ENCODE measurements at places on chromosomes 6 and 20.
A peak's percentile ranks its signal among the peaks of the same experiment; 100 is the strongest.

DNA sequence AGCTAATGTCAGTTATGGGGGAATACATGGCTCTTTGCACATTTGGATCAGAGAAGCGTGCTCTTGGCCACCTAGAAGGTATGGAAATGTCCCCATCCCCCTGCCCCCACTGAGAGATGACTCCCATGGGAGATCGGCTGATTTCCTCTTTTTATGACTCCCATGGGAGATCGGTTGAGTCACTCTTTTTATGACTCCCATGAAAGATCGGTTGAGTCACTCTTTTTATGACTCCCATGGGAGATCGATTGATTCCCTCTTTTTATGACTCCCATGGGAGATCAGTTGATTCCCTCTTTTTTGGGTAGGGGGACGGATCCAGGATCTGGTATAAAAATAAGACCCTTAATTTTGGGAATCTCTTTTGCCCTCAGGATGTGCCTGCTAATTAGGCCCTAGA lies 10.3 kb upstream of the TAAR9 start:
- DNase-seq: no peak

GRCh38 chr6:166173281-166173951 lies 5.8 kb upstream of the TBXT start:
- DNase-seq: no peak

GRCh38 chr6:133501675-133502270 lies 260.6 kb downstream of the EYA4 start:
- no peak for DNase-seq

GRCh38 chr6:166782520-166782919 lies 155.5 kb upstream of the RPS6KA2 start:
- DNase-seq: peak; percentile 18

DNA sequence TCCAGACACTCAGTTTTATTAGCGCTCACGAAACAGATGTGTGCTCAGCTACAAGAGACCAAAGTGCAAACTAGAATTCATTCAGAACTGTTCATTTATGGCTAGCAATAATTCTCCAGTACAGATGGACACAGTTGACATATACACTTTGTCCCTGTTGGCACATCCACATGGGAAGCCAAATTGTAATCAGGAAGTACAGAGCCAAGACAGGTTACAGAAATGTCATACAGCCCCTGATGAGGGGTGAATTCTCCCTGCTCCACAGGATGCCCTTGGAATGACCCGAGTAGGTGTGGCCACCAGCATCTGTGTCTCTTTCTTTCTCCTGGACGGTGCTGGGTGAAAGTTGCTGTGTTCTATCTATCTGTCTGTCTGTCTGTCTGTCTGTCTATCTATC lies 7.6 kb downstream of the DHX35 start:
- DNase-seq: no peak

DNA sequence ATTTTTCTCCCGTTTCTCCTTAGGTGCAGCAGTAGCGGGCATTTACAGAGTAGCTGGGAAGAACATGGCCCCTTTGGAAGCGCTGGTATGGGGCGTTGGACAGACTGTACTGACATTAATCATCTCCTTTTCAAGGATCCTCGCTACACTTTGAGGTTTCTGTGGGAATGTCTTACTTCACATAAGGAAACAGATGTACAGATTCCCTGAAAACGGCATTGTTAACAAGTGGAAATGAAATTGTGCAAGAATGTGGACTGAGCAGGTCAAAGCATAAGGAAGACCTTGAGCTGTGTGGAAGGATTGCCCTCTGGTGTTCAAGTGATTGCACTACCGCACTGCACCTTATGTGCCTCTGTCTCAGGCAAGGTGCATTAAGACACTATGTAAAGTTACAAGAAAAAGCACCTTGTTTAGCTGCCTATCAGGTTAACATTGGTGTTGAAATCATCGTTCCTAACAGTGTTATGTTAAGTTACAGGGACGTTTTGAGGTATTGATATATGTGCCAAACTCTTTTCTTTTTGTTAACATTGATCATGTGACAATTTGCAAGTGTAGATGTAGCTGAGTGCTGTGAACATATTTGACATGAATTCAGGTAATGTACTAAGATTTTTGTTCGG lies 38.0 kb downstream of the TMEM170B start:
- DNase-seq: peak; percentile 47

DNA sequence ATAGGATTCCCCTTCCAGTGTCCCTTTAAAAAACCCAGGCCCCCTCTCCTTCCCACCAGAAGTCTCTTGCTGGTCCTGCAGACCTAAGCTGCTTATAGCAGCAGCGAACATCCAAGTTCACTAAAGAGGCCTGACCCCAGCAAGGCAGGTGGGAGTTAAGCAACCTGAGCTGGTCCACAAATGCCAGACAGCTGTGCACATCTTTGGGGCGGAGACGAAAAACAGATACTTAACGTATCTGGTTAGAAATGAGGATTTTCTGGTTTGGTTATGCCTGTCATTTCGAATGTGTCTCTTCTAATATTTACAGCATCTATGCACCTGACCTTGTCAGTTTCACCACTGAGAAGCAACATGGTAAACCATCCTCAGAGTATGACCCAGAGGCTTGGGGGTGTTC lies 87.8 kb downstream of the SLC2A10 start:
- no peak for DNase-seq

DNA sequence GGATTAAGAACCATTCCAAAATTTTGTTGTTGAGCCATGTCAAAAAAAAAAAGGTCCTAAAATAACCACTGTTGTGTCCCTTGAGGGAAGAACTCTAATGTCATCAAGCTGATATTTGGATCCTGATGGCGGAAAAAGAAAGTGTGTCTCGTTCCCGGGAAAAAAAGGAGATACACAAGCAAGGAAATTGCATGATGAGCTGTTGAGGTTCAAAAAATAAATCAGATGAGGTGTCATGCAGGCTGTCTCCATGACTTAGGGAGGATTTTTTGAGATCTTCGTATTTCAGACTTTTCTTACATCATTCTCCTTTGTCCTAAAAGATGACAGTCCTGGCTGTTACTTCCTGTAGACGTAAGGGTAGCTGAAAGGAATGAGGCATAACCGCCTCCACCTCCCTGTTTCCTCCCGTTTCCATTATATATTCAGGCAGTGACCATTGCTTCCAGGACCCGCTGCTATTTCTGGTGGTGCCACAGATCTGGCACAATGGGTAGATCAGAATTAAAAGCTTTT lies 117.3 kb upstream of the TNFAIP3 start:
- DNase-seq: no peak

- no peak for DNase-seq
Observed at GRCh38 chr20:53903652-53903987, 166.8 kb downstream of the BCAS1 start.

- no peak for DNase-seq
Observed at GRCh38 chr6:44480097-44480541, 92.6 kb downstream of the CDC5L start.

Measured in stimulated activated CD8-positive, alpha-beta memory T cell treated with anti-CD3 and anti-CD28 coated beads, Interleukin-4, amount 100 ng/mL, for 48 hours (primary cell).